ENCODE measurements at places on chromosomes 2 and 18. TPM values are rescaled to one million over a fixed set of nuclear protein-coding genes. Genes with fewer than 3 reads are reported as not detected.

- peaks cover 27% of the 10 kb centered on the region for H3K4me1 ChIP-seq
- DNase-seq, result no peak
- no peaks in the 10 kb centered on the region for H3K27me3 ChIP-seq
Measured at GRCh38 chr2:9800975-9801726, 42.1 kb upstream of the TAF1B start.

Gene OTX1
- not detected for total RNA-seq

GRCh38 chr2:172817411-172817810, 81.8 kb downstream of the RAPGEF4 start:
- no peaks in the 10 kb centered on the region for H3K36me3 ChIP-seq
- H3K4me3 ChIP-seq, result no peak overlapping the region
- no peak for DNase-seq
- peaks cover 12% of the 10 kb centered on the region for H3K4me1 ChIP-seq
- H3K27me3 ChIP-seq, result no peaks in the 10 kb centered on the region
- no peak overlapping the region for H3K27ac ChIP-seq

DNA sequence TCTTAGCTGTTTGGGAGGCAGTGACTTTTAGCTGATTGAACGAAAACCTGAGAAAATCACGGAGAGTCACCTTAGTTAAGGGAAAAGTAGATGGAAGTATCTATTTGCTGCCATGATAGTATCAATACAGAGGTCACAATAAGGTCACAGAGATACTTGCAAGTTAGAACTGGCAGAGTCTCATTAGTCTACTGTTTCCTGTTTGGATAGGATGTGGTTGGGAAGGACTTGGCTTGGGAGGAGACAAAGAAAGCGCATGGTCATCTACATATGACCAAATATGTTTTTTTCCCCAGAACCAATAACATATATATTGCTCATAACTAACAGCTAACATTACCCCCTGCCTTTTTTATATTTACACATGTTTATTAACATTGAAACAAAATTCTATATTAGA, 78.4 kb upstream of the AQP4 start:
- no peak overlapping the region for H3K27ac ChIP-seq
- H3K4me1 ChIP-seq, result no peaks in the 10 kb centered on the region
- no peaks in the 10 kb centered on the region for H3K27me3 ChIP-seq
- H3K36me3 ChIP-seq, result no peaks in the 10 kb centered on the region
- no peak for DNase-seq

DNA sequence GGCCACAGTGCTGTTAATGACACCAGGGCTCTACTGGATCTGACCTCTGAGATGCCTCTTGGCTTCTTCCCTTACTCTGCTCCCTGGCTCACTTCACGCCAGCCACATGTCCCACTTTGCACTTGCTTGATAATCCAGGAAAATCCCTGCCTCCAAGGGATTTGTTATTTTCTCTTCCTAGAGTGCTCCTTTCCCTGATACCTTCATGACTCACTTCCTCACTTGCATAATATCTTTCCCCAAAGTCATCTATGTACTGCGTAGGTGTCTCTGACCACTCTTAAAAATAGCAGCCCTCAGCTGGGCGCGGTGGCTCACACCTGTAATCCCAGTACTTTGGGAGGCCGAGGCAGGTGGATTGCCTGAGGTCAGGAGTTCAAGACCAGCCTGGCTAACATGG, 572.3 kb downstream of the PLCL1 start:
- DNase-seq, result no peak
- no peaks in the 10 kb centered on the region for H3K27me3 ChIP-seq
- H3K36me3 ChIP-seq, result no peaks in the 10 kb centered on the region
- H3K4me1 ChIP-seq, result no peaks in the 10 kb centered on the region
- H3K27ac ChIP-seq, result no peak overlapping the region
- no peak overlapping the region for H3K4me3 ChIP-seq

Gene TOGARAM2
- 3.6 TPM for total RNA-seq

DNA sequence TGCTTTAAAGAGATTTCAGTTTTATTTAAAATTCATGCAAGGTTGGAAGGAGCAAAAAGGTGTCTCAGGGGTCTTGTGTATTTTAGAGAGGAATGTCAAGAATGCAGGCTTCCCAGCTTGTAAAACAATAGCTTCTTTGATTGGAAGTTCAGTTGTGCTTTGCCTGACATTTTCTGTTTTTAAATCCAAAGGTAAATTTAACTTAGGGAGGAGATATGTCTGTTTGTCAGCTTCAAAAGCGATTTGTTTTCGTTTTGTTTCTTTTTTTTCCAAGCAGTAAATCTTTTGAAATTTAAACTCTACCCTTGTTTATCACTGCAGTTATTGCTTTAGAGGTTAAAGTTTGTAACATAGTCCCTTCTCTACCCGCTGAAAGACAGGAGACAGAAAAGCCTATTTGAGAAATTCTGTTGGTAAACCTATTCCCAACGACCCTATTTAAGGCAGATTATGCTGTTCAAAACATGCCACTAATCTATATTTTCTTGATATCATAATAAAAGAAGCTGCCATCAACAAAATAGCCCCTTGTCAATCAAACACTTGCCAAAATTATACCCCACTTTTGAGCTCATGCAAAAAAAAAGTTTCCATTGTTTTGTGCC, 639.6 kb downstream of the IRS1 start:
- no peak overlapping the region for H3K4me3 ChIP-seq
- no peak overlapping the region for H3K27ac ChIP-seq
- no peak for DNase-seq
- H3K36me3 ChIP-seq, result no peaks in the 10 kb centered on the region

Gene IL36G
- total RNA-seq, result not detected

DNA sequence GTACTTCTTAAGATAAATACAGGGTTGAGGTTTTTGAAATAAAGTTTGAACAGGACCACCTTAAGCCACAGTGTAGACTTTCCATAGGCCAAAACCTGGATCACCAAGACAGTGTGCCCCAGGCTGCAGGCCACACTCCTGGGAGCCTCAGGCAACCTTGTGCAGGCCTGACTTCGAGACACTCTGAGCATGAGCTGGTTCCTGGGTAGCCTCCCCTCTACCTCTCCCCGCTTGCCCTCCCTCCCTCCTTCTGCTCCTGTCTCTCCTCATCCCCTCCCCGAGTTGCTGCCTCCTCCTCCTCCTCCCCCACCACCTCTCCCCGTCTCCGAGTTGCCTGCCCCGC, 10.6 kb upstream of the PROC start:
- H3K36me3 ChIP-seq, result no peaks in the 10 kb centered on the region
- no peak overlapping the region for H3K4me3 ChIP-seq
- DNase-seq, result no peak

Gene PLB1
- 5.5 TPM for total RNA-seq

Gene BCL2
- 8.9 TPM for total RNA-seq

- peak overlapping the region; percentile 18 for H3K27ac ChIP-seq
- no peak for DNase-seq
- H3K4me3 ChIP-seq, result no peak overlapping the region
- H3K27me3 ChIP-seq, result no peaks in the 10 kb centered on the region
- peaks cover 42% of the 10 kb centered on the region for H3K4me1 ChIP-seq
Measured at GRCh38 chr2:36484454-36484853, 113.5 kb downstream of the FEZ2 start.

- no peak for DNase-seq
- H3K36me3 ChIP-seq, result peaks cover 20% of the 10 kb centered on the region
- peaks cover 9% of the 10 kb centered on the region for H3K4me1 ChIP-seq
- H3K27ac ChIP-seq, result no peak overlapping the region
Measured at GRCh38 chr2:221422516-221423209, 149.4 kb downstream of the EPHA4 start.

Gene C1GALT1C1L
- 0.66 TPM for total RNA-seq

Gene TLX2
- total RNA-seq, result not detected

DNA sequence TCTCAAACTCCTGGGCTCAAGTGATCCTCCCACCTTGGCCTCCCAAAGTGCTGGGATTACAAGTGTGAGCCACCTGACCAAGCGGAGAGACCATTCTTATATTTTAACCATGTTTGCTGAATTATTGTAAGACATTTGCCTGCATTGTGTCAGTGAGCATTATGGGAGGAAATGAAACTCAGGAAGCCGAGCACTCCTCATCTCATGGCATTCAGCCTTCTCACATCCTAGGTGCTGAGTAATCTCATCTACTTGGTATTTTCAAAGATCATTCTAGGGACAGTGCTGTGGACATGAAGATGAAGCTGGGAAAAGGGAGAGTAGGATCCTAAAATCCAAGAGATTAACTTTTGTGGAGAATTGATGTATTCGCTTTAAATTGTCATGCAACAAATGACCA, 66.1 kb downstream of the NAPG start:
- H3K4me3 ChIP-seq, result no peak overlapping the region
- peaks cover 6% of the 10 kb centered on the region for H3K4me1 ChIP-seq
- no peak for DNase-seq
- no peaks in the 10 kb centered on the region for H3K36me3 ChIP-seq
- H3K27me3 ChIP-seq, result no peaks in the 10 kb centered on the region

DNA sequence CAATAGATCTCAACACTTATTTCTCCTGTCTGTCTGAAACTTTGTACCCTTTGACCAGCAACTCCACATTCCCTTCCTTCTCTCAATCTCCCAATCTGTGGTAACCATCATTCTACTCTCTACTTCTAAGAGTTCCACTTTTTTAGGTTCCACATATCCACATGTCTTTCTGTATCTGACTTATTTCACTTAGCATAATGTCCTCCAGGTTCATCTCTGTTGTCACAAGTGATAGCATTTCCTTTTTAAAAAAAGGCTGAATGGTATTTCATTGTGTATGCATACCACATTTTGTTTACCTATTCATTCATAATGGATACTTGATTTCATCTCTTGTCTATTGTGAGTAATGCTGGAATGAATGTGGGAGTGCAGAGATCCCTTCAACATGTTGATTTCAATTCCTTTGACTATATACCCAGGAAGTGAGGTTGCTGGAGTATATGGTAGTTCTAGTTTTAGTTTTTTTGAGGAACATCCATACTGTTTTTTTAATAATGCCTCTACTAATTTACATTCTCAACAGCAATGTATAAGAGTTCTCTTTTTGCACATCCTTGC, 18.8 kb upstream of the MMADHC start:
- H3K27ac ChIP-seq, result no peak overlapping the region
- H3K27me3 ChIP-seq, result no peaks in the 10 kb centered on the region
- no peak overlapping the region for H3K4me3 ChIP-seq

- no peak overlapping the region for H3K27ac ChIP-seq
- H3K27me3 ChIP-seq, result no peaks in the 10 kb centered on the region
- H3K4me1 ChIP-seq, result peaks cover 12% of the 10 kb centered on the region
Measured at GRCh38 chr18:55461848-55462247, 126.1 kb downstream of the TCF4 start.

GRCh38 chr2:152861349-152861942, 143.0 kb downstream of the ARL6IP6 start:
- no peak overlapping the region for H3K27ac ChIP-seq
- no peaks in the 10 kb centered on the region for H3K36me3 ChIP-seq
- H3K4me3 ChIP-seq, result no peak overlapping the region
- H3K27me3 ChIP-seq, result no peaks in the 10 kb centered on the region
- DNase-seq, result no peak
- H3K4me1 ChIP-seq, result no peaks in the 10 kb centered on the region

- no peaks in the 10 kb centered on the region for H3K27me3 ChIP-seq
- no peaks in the 10 kb centered on the region for H3K36me3 ChIP-seq
- DNase-seq, result no peak
- H3K4me1 ChIP-seq, result no peaks in the 10 kb centered on the region
Measured at GRCh38 chr2:62928015-62928414, 122.6 kb upstream of the OTX1 start.

DNA sequence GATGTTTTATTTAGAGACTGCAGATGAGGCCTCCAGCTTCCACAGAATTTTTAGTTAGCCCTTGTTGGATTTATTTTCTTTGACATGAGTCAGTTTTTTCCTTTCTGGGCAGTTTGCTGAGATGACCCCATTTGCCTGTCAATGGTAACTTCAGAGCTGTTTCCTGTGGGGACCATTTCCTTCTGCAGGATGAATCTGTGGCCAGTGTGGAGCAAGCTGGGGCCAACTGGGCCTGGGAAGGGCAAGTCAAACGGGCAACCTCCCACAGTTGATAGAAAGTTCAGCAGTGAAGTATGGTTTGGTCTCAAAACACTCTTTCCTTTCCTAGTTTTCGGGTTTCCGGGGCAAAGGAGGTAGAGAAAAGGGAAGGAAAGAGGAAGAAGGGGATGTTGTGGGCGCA, 291.4 kb upstream of the NRP2 start:
- H3K27ac ChIP-seq, result no peak overlapping the region
- no peaks in the 10 kb centered on the region for H3K36me3 ChIP-seq
- no peaks in the 10 kb centered on the region for H3K4me1 ChIP-seq
- no peaks in the 10 kb centered on the region for H3K27me3 ChIP-seq
- H3K4me3 ChIP-seq, result no peak overlapping the region

GRCh38 chr2:47024046-47024445, 108.4 kb upstream of the MCFD2 start:
- H3K27me3 ChIP-seq, result no peaks in the 10 kb centered on the region
- peaks cover 33% of the 10 kb centered on the region for H3K36me3 ChIP-seq
- no peak for DNase-seq
- no peak overlapping the region for H3K27ac ChIP-seq
- H3K4me1 ChIP-seq, result peaks cover 41% of the 10 kb centered on the region
- H3K4me3 ChIP-seq, result no peak overlapping the region

Gene CYTIP
- total RNA-seq, result 0.75 TPM

DNA sequence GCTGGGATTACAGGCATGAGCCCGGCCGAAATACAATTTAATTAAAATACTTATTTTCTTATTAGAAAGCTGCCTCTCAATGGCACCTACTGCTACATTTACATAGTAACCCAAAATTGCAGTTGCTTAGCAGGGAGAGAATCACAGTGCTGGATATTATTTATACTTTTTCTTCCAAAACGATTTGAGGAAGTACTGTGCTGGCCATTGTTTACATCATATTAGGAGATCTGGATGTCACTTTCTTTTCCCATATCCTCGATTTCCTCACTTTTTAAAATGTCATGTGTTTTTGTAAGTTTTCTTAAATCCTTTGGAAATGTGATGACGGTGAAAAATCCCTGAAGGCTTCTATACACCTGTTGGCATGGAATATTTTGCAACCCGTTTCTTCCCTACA, 3.4 kb upstream of the SP3 start:
- peaks cover 15% of the 10 kb centered on the region for H3K4me1 ChIP-seq
- no peak for DNase-seq
- no peaks in the 10 kb centered on the region for H3K36me3 ChIP-seq

DNA sequence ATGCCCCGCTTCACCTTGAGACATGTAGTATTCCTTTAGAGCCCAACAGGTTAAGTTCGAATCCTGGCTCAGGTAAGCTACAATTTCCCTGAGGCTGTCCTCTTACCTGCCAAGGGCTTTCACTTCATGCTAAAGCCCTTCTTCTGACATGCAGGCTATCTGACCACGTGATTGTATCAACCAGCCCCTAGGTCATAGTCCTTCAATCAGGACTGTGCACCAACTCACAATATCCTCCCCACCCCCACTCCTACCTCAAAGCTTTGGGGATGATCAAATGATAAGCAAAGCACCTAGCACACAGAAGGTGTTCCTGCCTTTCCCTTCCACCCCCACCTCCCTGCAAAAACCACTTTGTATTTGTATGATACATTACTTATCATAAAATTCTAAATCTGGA, 78.9 kb downstream of the AAK1 start:
- no peak for DNase-seq
- peak overlapping the region; percentile 22 for H3K27ac ChIP-seq
- peaks cover 3% of the 10 kb centered on the region for H3K4me1 ChIP-seq
